ENCODE measurements at places on chromosomes 1 and 21.

- no peak for DNase-seq
These were observed 3.2 kb downstream of the PLEKHO1 start for GRCh38 chr1:150152772-150153456.

GRCh38 chr21:34690793-34691175 is 22.0 kb downstream of the CLIC6 start:
- no peak for DNase-seq

DNA sequence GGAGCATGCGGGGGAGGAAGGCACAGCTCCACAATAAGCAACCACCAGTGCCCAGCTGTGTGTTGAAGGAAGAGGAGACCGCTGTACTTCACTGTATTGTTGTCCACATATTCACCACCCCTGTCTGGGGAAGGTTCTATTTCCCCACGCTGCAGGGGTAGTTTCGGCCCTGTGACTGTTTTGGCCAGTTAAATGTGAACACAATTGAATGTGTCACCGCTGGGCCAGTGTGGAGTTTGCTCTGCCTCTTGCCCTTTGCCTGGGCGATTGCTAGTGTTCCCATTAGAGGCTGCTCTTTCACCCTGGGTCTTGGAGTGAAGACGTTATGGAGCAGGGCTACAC is 32.6 kb downstream of the UBE4B start:
- no peak for DNase-seq

- no peak for DNase-seq
These were observed 57.5 kb upstream of the ABCG1 start for GRCh38 chr21:42161401-42161955.
